ENCODE measurements at places on chromosomes 4 and X.

GRCh38 chrX:153875391-153876111, 10.4 kb downstream of the L1CAM start:
- DNase-seq, result peak; percentile 44

DNA sequence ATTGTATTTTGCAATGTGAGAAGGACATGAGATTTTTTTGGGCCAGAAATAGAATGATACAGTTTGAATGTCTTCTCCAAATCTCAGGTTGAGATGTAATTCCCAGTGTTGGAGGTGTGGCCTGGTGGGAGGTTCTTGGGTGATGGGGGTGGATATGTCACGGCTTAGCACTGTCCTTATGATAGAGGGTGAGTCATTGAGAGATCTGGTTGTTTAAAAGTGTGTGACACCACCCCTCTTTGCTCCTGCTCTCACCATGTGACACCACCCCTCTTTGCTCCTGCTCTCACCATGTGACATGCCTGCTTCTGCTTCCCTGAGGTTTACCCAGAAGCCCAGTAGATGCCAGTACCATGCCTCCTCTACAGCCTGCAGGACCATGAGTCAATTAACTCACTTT, 1226.9 kb downstream of the PCDH7 start:
- no peak for DNase-seq

- DNase-seq, result no peak
These were observed 4.0 kb upstream of the GASK1B start for GRCh38 chr4:158176776-158177175.

GRCh38 chr4:8144359-8144758, 14.3 kb downstream of the ABLIM2 start:
- peak; percentile 33 for DNase-seq

- no peak for DNase-seq
These were observed 8.4 kb downstream of the VSIG1 start for GRCh38 chrX:108053218-108053617.

Measured in left ventricle myocardium inferior (tissue), 1 donor.